Temporal lobe (tissue), 4 donors: ENCODE measurements at places on chromosomes 7 and 10. TPM values are rescaled to one million over a fixed set of nuclear protein-coding genes. Genes with fewer than 3 reads are reported as not detected.

The ASL gene
- total RNA-seq = 3.9 TPM

The PRKAR2B gene
- 174 TPM for total RNA-seq

The SLC16A9 gene
- 9.8 TPM for total RNA-seq

The PTPRE gene
- total RNA-seq = 11.3 TPM
